ENCODE measurements at places on chromosomes 1 and 21.

DNA sequence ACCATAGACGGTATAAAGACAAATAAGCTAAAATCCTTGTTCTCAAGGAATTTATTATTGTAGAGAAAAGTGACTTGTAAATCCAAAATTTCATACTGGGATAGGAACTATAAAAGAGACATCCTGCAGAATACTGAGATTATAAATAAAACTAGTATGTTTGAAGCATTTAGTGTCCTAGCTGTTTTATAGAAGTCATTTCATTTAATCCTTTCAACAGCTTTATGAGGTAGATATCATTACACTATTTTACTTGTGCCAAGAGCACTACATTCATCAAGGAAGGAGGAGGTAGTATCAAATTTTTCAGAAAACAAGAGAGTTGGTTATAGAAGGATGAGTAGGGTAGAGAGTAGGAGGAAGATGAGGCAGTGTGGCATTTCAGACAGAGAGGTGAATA lies 119.6 kb downstream of the ATF6 start:
- DNase-seq: no peak

GRCh38 chr1:67560580-67561255 lies 124.3 kb upstream of the GADD45A start:
- DNase-seq: no peak

GRCh38 chr21:33157303-33157702 lies 72.4 kb upstream of the IFNAR2 start:
- DNase-seq: no peak

GRCh38 chr1:33392639-33393038 lies 38.3 kb downstream of the PHC2 start:
- DNase-seq: no peak

DNA sequence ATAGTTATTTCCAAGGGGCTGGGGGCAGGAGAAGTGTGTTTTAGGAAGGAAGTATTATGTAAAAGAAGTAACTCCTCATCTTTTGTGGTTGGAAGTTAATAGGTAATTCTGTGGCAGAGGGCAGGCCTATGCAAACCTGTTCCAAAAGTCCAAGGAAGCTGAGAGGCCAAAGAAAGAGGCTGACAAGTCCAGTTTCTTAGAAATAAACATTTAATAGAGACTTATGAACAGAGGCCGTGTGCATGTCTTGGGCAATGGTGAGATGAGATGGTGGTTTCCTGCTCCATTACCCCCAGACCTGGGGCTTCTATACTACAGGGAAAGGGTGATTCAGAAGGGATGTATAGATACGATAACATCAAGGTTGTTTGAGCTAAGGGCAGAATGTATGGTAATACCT lies 7.6 kb upstream of the CA14 start:
- DNase-seq: no peak

GRCh38 chr1:17108360-17108759 lies 10.9 kb downstream of the PADI2 start:
- DNase-seq: no peak

DNA sequence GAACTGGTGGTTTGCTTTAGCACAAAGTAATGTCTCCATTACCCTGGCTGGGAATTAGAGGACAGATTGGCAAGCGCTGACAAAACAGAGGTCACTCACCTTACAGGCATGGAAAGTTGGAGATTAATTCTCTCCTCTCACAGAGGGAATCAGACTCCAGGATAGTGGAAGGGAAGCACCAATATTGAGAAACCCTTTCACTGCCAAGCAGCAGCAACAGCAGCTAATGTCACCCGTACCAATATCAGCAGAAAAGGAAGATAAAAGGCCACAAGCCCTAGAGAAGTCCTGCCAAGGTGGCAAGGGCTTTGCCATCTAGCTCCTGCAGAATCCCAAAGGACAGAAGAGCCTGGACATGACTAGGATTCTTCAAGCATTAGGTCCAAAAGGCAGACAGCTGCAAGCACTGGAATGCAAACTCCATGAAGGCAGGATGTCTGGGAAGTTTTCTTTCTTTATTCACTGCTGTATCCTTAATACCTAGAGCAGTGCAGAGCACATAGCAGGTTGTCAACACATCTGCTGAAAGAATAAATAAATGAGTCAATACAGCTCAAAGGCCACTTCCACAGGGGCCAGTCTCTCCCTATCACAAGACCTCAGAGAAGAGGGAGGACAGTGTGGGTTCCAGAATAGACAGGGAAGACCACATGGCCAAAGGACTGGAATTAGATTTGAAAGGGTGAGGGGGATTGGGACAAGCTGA lies 57.2 kb downstream of the ERI3 start:
- no peak for DNase-seq

- no peak for DNase-seq
Observed at GRCh38 chr1:87786861-87787545, 458.3 kb downstream of the LMO4 start.

GRCh38 chr1:155890251-155890650 lies 20.9 kb downstream of the RIT1 start:
- no peak for DNase-seq

DNA sequence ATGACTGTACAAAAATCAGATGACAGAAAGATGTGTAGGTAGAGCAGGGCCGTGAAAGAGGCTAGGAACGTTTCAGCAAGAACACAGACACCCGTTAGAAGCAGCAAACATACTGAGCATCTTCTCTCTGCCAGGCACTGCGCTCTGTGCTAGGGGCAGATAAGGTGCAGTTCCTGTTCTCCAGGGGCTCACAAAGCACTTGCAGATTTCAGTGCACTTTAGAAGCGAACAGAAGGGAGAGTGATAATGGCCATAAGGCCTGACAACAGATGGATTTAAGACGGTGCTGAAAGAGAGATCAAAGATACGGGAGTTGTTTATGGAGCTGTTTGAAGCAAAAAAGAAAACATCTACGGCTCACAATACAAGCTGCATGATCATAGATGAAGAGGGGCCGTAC lies 200.3 kb upstream of the FOXD3 start:
- no peak for DNase-seq
